Retinal pigment epithelial cell (primary cell): ENCODE measurements at places on chromosomes 2 and 18.

GRCh38 chr2:171319164-171319810, 114.5 kb downstream of the METTL8 start:
- DNase-seq, result no peak

DNA sequence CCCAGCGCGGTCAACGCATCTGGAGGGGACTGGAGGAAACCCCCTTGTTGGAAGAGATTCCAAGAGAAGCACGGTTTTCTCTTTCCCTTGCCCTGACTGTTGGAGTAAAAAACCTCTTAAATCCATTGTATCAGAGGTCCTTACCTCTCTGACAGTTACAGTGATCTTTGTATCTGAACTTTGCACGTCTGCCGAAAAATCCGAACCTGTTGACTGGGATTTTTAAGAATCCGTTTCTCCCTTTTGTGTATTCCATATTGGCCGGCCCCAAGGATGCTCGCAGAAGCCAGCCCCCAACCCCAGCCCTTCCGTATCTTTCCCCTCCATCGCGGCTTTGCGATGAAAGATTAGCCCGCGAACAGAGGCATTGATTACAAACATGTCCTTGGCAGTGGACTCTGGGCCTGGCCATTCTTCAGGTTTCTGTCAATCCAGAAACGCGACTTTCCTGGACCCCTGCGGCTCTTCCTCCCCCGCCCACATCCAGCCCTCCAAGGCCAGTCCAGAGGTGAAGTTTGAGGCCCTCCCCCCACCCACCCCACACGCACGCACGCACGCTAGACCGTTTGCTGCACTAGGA, 4.6 kb upstream of the DLX1 start:
- no peak for DNase-seq

DNA sequence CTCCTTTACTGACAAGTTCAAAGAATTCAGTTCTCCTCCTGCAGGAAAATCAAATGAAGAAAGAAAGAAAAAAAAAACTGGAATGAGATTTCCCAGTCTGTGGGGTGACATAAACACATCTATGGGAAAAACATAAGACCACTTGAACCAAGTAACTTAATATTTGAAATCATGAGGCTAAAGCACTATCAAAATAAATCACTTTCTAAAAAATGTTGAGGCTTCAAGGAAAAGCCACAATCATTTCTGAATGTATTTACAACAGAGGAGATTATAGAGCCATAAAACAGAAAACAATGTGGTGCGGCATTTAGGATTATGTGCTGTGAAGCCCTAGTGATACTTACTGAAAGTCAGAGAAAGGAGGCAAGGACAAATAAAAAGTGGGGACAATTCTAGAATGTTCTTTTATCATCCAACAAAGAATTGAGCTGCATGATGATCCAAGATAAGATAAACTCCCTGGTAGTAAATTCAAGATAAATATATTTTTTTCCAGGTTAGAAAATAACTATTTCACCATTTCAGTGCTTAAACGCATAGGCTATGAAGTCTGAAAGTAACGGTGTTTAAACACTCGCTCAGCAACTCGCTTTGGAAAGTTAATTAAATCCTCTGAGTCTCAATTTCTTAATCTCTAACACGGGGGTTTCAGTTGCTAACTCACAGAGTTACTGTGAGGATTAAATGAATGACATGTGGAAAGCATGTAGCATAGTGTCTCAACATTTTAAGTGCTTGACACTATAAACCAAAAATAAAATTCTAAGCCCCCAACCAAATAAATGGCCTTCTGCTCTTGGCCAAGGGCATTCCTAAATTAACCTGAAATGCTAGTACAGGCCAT, 288.5 kb downstream of the AGPS start:
- DNase-seq, result peak; percentile 37

DNA sequence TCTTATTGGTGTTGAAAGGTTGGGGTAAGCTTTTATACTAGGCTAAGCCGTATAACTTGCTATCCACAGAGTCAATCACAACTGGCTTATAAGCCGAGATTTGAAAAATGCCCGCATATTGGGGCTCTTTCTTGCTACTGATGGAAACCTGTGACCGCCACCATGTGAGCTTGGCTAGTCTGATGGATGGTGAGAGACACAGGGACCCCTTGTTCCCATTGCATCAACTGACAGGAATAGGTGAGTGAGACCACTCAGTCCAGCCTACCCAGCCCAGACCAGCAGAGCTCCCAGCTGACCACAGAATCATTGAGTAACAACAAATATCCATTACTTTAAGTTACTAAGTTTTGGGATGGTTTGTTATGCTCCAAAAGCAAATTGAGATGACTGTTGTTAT, 676.4 kb upstream of the HS6ST1 start:
- DNase-seq, result no peak

DNA sequence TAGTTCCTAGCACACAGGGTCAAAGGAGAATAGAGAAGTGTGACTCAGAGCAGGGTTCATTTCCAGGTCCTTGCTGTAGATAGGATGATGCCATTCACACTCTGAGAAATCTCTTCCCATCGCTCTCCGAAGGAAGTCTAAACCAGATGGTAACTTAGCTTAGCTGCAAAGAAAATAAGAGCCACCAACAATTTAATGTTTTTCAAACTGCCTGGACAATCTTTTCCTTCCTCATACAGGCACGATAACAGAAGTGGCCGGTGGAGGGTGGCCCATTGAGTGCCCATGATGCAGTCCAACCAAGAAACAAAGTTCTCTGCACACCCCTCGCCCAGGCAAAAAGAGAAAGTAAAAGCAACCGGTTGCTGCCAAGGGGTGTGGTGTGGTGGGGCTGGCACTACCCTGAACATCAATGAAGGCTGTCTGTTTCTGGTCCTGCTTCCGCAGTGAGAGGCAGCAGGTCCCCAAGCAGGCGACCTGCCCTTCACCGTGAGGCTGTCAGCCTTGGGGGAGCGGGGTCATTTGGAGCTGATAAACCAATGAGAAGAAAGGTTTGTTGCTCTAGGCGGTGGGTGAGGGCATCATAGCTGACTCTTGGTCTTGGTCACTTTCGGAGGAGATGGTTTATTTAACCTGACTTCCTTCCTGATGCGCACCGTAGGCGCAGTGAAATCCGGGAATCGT, 105.6 kb upstream of the CD302 start:
- DNase-seq, result no peak

DNA sequence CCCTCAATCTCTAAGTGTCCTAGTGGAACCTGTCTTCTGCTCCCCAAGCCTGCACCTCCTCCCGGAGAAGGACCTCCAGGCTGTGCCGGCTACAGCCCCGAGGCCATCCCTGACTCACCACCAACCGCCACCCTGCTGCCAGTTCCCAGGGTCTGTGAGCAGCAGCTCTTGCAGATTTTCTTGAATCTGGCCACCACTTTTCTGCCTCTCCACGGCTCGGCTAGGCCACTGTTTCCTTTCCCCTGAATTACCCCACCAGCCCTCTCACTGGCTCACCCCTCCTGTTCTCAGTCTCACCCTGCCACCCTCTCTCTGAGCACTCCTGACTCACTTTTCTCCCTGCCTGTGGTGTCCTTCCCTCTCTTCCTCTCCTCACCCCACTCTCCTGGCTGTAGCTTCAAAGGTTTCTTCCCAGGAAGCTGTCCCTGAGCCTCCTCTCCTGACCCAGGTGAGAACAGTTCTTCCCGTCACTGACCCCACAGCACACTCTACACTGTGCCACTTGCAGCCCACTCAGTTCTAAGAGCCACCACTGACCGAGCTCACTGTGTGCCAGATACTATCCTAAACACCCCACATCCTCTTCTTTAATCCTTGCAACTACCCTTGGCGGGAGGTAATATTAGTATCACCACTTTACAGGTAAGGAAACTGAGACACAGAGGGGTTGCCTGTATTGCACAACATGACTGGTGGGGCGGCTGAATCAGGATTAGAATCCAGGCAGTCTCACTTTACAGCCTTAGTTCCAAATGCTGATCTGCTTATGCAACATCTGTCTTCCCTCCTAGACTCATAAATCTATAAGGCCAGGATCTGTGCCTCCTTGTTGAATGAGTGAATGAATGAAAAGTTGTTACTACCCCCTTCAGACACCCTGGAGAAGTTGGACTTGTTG, 111.6 kb downstream of the SMAD7 start:
- no peak for DNase-seq

GRCh38 chr18:46278481-46279465, 174.6 kb downstream of the HAUS1 start:
- no peak for DNase-seq

DNA sequence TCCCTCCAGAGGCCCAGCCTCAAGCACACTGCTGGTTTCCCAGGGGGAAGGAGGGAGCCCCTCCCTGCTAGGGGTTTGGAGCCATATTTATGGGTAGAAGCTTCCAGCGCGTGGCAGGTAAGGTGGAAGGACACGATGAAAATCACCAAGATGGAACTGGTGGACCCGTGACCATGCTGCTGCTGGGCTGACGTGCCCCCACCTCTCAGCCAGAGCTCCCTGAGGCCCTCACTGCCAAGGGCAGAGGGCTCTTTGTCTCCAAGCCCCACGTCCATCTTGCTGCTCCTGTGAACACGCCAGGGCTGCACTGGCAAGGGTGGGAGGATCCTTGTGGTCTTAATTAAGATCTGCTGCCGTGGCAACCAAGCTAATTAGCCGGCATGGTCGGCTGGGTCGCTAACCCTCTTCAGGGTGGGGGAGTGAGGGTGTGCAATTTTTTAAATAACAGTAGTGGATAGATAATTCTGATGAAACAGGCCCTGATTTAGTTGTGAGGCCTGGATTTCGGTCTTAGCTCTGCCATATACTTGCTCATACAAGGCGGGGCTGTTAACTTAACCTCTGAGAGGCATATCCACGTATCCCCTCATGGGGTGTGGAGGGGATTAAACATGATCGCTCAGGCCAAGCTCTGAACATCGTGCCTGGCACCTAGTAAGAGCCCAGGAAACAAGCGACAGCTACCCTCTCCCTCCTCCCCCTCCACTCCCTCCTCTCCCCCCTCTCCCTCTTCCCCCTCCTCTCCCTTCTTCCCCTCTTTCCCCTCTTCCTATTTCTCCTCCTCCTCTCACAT, 232.8 kb downstream of the CELF4 start:
- DNase-seq, result peak; percentile 83

DNA sequence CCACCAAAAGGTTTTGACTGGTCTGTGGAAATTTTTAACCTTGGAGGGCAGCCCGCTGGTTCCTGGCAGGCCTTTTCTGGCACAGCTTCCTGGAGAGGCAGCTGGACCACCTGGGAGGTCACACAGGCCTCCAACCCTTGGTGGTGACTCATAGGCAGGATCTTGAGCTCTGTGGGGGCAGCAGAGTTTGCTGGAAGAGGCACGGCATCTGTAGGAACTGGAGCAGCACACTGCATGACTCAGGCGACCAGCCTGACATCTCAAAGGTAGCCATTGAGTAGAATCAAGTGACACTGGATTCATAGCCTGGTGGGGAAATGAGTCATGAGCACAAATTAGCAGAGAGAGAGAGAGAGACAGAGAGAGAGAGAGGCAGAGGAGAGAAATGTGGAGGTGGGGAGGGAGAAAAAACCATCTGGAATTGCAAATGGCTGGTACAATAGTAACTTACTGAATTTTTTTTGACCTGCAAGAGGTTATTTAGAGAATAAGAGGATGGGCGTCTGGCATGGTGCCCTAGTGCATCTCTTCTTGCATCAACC, 57.4 kb downstream of the TRPM8 start:
- DNase-seq, result peak; percentile 97

GRCh38 chr2:224360801-224361251, 41.1 kb downstream of the FAM124B start:
- DNase-seq, result peak; percentile 56

GRCh38 chr2:239393941-239394340, 6.9 kb downstream of the HDAC4 start:
- DNase-seq, result no peak

- DNase-seq, result no peak
Measured at GRCh38 chr2:196902828-196903227, 23.7 kb downstream of the PGAP1 start.

DNA sequence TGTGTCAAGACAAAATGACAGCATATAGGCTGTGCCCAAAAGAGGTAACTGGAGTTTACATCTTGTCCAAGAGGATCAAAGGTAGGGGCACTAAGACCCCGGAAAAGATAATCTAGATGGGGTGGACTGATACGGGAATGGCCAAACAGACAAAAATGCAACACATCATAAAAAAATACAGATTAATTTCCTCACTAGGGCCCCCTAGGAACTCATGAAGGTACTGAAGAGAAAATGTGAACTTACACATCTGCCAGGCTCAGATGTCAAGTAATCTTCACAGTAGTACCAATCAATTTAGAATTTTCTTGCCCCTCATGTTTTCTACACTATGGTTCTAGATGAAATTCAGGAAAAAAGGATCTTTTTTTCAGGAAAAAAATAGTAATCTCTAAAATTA, 115.6 kb upstream of the REG3A start:
- no peak for DNase-seq

DNA sequence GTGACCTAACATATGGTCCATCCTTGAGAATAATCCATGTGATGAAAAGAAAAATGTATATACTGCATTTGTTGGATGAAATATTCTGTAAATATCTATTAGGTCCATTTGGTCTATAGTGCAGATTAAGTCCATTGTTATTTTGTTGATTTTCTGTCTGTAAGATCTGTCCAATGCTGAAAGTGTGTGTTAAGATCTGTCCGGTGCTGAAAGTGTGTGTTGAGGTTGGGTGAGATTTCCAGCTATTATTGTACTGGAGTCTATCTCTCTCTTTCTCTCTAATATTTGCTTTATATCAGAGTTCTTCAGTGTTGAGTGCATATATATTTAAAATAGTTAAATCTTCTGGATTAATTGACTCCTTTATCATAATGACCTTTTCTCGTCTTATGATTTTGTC, 828.8 kb upstream of the CRIM1 start:
- no peak for DNase-seq

DNA sequence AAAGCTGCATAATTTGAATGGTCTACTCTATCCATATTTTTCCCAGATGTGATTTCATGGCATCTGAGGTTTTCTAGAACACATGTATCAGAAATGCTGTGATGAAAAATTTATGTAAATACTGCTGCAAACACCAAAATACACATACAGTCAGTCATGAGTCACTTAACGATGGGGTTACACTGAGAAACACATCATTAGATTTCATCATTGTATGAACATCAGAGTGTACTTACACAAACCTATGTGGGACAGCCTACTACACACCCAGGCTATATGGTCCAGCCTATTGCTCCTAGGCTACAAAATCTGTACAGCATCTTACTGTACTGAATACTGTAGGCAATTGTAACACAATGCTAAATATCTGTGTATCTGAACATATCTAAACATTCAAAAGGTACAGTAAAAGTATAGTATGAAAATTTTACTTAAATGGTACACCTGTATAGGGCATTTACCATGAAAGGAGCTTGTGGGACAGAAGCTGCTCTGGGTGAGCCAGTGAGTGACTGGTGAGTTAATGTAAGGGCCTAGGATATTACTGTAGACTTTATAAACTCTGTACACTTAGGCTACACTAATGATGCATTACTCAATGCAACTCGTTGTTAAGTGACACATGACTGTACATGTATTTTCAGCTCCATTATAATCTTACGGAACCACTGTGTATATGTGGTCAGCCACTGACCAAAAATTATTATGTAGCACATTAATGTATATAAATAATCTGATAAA, 33.5 kb downstream of the PNO1 start:
- no peak for DNase-seq

- no peak for DNase-seq
Measured at GRCh38 chr2:174036825-174037224, 71.7 kb upstream of the SP3 start.
